ENCODE measurements at places on chromosomes 2 and 18. TPM values are rescaled to one million over a fixed set of nuclear protein-coding genes. Genes with fewer than 3 reads are reported as not detected.

GRCh38 chr2:97662386-97662894 lies 1.4 kb downstream of the ACTR1B start:
- peak overlapping the region; percentile 82 for H3K4me3 ChIP-seq
- no peaks in the 10 kb centered on the region for H3K27me3 ChIP-seq
- H3K36me3 ChIP-seq, result peaks cover 3% of the 10 kb centered on the region
- no peak overlapping the region for H3K27ac ChIP-seq
- peaks cover 5% of the 10 kb centered on the region for H3K4me1 ChIP-seq

The ZNF385B gene
- total RNA-seq, result 2.9 TPM

DNA sequence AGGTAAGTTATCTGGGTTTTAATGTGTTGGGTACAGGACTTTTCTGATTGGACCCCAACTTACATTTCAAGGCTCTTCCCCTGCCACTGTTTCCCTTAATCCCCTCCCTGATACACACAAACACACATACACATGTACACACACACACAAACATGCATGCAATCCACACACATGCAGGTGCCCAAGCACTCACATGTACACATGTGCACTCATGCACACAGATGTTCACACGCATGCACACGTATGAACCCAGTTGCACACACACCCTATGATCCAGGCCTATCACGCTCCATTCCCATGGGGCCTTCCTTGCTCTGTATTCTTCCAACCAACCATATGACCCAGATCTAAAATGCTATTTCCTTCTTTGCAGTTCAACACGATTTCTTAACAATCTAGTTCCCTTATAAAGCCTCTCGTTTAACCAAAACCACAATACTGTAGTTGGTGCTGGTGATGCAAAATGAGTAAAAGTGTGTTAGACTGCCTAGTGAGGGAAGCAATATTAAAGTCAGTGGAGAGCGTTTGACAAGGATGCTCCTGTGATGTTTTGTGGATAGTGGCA lies 11.1 kb downstream of the SERPINB8 start:
- no peak overlapping the region for H3K4me3 ChIP-seq
- no peaks in the 10 kb centered on the region for H3K4me1 ChIP-seq
- H3K27ac ChIP-seq, result no peak overlapping the region
- DNase-seq, result no peak

- H3K36me3 ChIP-seq, result no peaks in the 10 kb centered on the region
- no peak overlapping the region for H3K4me3 ChIP-seq
- no peak for DNase-seq
- H3K4me1 ChIP-seq, result no peaks in the 10 kb centered on the region
These were observed 113.7 kb downstream of the RDH14 start for GRCh38 chr2:18446715-18447114.

The PSTPIP2 gene
- total RNA-seq, result 2.4 TPM

DNA sequence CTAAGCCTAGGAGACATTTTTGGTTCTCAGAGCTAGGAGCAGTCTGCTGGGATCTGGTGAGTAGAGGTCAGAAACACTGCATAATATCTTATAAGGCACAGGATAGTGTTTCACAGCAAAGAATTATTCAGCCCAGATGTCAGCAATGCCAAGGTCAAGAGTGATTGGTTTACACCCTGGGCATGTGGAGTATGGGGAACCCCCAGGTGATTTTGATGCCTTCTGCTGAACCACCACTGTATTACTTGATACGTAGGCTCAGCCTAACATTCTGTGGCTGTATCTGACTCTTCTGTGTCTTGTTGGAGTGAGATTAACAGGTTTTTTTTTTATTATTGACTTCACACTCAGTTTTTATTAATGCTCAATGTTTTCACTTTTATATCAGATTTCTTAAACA lies 6.0 kb downstream of the DDX18 start:
- H3K36me3 ChIP-seq, result peaks cover 28% of the 10 kb centered on the region
- H3K27me3 ChIP-seq, result no peaks in the 10 kb centered on the region
- no peak for DNase-seq

DNA sequence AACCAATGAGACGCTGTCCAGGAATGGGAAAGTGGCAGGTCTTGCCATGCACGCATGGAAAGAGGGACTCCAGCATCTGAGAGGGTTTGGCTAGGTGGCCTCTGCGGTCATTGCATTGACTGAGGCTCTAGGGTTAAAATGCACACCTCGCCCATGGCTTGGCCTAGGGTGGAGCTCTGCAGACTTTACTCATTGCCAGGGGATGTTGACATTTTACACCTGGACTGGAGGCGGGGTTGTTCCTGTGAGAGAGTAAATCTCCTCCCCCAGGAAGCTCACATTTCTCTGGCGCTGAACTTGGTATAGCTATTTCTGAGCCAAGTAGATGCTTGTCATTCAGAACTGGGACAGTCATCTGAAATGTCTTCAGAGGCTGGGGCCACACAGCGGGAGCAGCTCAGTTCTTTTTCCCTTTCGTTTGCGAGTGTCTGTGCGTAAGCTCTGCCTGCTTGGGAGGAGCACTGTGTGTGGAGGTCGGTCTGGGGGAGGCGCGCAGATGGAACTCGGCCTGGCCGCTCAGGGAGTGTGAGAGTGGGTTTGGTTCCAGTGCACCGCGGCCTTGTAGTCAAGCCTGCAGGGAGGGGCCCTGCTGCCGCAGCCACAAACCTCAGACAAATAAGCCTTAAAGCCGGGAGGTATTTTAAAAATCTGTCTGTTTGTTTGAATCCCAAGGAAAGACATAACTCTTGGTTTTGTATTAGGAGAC lies 76.5 kb downstream of the LPIN1 start:
- DNase-seq, result no peak
- H3K27ac ChIP-seq, result no peak overlapping the region
- no peaks in the 10 kb centered on the region for H3K36me3 ChIP-seq
- no peaks in the 10 kb centered on the region for H3K27me3 ChIP-seq
- no peak overlapping the region for H3K4me3 ChIP-seq
- no peaks in the 10 kb centered on the region for H3K4me1 ChIP-seq

DNA sequence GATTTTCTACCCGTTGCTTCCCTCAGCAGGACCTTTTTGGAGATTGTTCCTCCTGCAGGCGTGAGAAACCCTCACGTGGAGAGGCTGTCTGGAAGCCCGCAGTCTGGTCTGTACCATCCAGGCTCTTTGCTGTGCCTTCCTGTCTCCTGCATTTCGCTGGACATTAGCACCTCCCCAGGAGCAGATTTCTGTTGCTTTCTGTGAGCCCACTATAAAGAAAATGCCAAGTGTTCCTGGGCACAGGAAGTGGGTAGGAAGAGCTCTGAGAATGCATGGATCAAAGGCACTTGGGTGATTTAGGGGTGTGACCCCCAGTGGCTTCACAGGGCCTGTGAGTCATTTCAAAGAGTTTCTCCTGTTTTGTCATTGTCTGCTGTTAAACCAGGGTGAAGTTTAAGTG lies 27.3 kb downstream of the SPTBN1 start:
- H3K36me3 ChIP-seq, result no peaks in the 10 kb centered on the region
- no peak for DNase-seq
- no peaks in the 10 kb centered on the region for H3K4me1 ChIP-seq

GRCh38 chr2:168758970-168759820 lies 43.2 kb upstream of the NOSTRIN start:
- H3K4me3 ChIP-seq, result no peak overlapping the region
- no peaks in the 10 kb centered on the region for H3K27me3 ChIP-seq
- DNase-seq, result no peak
